ENCODE measurements at places on chromosomes 3 and 15.
A peak's percentile ranks its signal among the peaks of the same experiment; 100 is the strongest.

GRCh38 chr3:88005066-88005465 is 53.7 kb downstream of the CGGBP1 start:
- no peak for DNase-seq

DNA sequence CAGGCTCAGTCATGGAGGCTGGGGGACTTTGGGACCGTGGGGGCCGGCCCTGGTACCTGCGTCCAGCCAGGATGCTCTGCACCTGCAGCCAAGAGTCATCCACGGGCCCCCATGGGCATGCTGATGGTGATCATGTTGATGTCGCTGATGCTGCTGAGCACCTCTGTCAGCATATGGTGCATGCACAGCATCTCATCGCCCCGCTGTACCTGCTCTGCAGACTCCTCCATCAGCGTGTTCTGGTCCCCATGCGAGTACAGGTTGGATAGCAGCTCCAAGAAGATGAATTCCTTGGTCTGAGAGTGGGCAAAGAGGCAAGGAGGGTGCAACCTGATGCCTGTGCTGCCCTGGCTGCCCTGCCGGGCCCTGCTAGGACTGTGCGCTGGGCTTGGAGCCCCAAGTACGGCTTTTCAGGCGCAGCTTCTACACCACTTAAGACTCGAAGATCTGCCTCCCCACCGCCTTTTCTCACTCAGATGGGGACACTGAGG is 7.2 kb downstream of the RPS17 start:
- DNase-seq = no peak

GRCh38 chr15:64004587-64004986 is 41.7 kb downstream of the DAPK2 start:
- DNase-seq = no peak

DNA sequence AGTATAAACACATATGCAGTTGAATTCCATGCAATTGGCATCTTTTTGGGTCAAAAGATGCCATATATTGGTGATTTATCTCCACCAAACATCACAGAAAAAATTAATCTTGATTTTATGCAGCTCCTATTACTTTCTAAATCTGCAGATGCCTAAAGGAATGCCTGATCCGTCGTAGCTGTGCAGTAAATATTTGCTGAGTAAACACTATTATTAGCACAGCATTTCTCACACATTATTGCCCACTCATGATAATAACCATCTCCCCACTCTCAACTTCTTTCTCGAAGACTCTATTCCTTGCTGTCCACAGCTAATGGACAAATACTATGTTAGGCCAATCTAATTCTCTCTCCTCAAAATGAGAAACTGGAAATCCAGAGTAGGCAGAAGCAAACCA is 625.2 kb downstream of the ZIC1 start:
- no peak for DNase-seq

GRCh38 chr15:49674370-49674769 is 53.5 kb downstream of the DTWD1 start:
- no peak for DNase-seq

DNA sequence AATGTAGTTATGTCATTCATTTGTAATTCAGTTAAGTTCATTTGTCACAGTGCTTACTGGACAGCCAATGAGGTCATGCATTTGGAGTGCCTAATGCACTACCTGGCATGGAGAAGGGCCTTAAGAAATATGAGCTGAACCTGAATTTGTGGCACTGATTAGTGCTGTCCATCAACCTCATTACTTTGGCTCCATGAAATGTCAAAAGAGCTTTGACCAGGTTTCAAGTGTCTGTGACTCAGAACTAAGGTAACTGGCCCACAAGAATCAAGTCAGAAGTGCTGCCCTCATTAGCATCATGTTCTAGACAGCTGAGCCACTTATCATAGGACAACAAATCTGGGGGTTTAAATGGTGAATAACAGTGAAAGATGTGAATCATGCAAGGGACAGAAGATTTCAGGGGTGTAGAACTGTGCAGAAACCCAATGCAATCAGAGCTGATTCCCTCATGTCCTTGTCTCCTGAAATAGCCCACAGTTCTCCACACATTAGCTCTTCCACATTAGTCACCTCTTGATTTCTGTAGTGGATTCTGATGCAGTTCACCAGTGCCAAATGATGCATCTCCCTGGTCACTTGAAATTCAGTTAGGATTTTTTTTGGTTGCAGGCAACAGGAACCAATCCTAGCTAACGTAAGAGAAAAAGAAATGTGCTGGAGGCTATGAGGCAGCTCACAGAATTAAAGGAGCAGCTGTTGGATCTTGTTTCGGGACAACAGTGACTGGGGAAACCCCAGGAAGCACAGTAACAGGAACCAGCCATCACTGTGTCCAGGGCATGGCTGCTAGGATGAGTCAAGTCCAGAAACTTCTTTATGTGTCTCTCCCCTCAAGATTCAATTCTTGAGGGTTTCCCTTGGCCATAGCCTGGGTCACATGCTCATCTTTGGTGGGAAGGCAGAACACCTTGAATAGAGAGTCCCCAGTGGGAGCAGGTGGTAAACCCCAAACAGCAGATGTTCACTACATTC is 38.7 kb downstream of the CHST2 start:
- no peak for DNase-seq

GRCh38 chr3:133412183-133413132 is 12.6 kb downstream of the BFSP2 start:
- no peak for DNase-seq

DNA sequence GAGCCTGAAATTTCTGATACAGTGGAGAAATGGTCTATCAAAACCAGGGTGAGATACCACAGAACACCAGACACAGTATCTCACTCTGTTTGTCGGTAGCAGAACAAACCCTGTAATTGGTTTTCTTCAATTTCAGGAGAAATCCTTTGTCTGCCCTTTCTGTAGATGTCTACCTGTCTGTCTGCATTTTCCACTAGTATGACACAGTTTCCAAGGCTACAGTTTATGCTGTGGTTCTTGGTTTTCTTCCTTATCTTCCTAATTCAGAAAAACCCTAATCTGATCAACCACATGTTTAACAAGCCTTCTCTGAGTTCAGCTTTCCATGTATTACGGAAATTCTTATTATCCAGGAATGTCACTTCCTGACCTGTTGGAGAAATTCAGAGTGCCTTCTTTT is 70.8 kb downstream of the SCN11A start:
- DNase-seq = no peak

DNA sequence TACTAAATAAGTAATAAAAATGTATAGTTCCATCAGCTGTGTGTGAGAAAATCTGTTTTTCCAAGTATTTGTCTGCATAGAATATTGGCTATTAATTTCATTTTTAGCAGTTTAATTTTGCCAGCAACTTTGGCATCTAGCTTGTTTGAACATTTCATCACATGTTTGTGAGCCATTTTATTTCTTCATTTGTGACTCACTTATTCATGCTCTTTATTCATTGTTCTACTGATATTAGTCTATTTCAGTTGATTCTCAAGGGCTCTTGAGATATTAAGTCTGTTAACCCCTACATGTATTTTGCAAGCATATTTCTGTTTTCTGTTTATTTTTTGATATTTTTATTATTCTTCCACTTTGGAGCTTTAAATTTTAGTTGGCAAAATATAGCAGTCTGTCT is 74.0 kb upstream of the PHLDB2 start:
- no peak for DNase-seq

- no peak for DNase-seq
These were observed 171.2 kb downstream of the SEMA6D start for GRCh38 chr15:47888385-47889100.

GRCh38 chr15:64991536-64992135 is 1.9 kb upstream of the SPG21 start:
- no peak for DNase-seq

DNA sequence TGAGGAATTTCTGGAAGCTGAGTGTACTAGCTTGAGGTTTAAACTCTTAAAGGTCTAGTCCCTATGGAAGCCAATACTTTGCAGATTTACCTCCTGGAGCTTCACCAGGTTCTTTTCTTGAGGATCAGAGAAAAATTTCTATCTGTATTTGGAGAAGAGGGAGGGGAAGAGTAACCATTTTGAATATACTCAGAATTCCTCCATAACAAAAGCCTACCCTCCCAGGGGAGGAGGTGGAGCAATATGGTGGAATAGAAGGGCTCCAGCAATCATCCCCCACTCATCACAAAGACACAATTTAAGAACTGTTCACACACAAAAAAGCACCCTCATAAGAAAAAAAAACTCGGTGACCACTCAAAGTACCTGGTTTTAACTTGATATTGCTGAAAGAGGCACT is 36.0 kb upstream of the PEX5L start:
- no peak for DNase-seq

DNA sequence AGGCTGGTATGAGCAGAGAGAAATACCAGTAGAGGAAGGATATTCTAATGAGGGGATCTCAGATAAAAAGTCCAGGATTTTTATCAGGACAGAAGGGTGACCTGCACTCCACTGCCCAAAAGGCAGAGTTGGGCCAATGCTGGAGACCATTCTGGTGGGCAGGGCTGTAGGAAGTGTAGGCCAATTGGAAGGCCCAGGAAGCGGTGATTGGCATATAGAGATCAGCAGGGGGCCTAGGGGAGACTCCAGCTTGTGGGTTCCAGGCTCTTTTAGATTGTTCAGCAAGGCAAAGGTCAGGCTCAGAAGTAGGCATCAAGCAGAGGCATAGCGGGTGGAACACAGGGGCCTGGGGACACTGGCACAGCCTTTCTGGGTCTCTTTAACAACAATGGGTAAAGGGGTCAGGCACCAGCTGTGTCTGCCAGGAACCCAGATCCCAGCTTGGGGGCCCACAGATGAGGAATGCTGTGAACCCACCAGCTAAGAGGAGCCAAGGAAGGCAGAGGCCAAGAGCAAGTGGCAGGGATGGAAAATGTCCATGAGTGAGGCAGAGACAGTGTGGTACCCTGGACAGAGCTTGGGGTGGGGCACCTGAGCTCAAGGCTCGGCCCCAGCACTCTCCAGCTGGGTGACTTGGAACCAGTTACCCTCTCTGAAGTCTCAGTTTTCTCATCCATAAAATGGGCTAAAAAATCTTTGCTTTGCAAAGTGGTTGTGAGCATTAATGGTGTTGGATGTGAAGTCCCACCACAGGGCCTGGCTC is 27.0 kb upstream of the RASGRF1 start:
- no peak for DNase-seq

GRCh38 chr3:120052225-120052624 is 42.0 kb downstream of the GSK3B start:
- no peak for DNase-seq

GRCh38 chr3:89932882-89933281 is 825.5 kb downstream of the EPHA3 start:
- no peak for DNase-seq

DNA sequence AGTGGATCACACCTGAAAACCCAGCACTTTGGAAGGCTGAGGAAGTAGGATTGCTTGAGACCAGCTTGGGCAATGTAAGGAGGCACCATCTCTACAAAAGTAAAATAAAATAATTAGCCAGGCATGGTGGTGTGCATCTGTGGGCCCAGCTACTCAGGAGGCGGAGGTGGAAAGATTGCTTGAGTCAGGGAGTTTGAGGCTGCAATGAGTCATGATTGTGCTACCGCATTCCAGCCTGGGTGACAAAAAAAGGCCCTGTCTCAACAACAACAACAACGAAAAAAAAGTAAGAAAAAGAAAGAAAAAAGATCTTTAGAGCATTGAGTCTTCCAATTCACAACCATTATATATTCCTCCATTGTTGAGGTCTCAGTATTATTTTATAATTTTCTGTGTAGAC is 192.4 kb upstream of the DPH6 start:
- no peak for DNase-seq

- no peak for DNase-seq
These were observed 11.9 kb upstream of the LRRC15 start for GRCh38 chr3:194381460-194381875.

DNA sequence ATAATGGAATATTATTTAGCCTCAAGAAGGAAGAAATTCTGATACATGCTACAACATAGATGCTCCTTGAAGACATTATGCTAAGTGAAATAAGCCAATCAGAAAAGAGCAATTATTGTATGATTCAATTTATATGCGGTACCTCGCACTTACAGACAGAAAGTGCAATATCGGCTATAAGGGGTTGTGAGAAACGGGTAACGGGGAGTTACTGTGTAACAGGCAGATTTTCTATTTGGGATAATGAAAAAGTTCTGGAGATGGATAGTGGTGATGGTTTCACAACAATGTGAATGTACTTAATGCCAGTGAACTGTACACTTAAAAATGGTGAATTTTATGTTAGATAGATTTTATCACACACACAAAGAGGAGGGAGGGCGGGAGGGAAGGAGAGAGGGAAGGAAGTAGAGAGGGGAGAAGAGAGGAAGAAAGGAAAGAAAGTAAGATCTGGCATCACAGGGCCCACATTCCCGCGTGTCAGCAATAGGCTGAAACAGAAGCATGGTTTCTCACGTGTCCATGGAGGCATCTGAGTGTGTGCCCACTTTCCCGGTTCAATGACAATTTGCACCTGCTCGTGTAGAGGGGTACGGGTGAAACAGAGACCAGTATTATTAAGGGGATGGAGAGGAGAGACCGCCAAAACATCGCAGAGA is 700 bp upstream of the BLM start:
- peak; percentile 3 for DNase-seq

GRCh38 chr3:89434621-89435380 is 327.4 kb downstream of the EPHA3 start:
- peak; percentile 31 for DNase-seq

GRCh38 chr15:53917109-53917508 is 61.1 kb upstream of the UNC13C start:
- DNase-seq = no peak

DNA sequence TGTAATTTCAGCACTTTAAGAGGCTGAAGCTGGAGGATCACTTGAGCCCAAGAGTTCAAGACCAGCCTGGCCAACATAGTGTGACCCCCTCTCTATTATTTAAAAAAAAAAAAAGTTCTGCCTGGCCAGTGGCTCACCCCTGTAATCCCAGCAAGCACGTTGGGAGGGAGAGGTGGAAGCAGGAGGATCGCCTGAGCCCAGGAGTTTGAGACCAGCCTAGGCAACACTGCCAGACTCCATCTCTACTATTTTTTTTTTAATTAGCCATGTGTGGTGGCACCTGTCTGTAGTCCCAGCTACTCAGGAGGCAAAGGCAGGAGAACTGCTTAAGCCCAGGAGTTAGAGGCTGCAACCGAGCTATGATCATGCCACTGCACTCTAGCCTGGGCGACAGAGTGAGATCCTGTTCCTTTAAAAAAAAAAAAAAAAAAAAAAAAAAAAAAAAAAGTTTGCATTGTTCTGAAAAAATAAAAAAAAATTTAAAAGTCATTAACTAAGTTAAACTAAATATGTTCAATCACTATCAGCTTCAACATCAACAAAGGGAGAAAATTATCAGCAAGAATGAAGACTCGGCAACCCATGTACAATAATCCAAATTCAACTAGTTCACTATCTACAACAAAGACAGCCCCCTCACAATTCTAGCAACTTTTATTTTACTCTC is 1.9 kb downstream of the RAF1 start:
- no peak for DNase-seq

GRCh38 chr3:49674497-49674983 is 389 bp downstream of the APEH start:
- no peak for DNase-seq
